ENCODE measurements at places on chromosomes 16 and 17. TPM values are rescaled to one million over a fixed set of nuclear protein-coding genes. Genes with fewer than 3 reads are reported as not detected.

The KRT33A gene
- not detected for total RNA-seq

The AIPL1 gene
- total RNA-seq, result not detected

The SRCIN1 gene
- 0.14 TPM for total RNA-seq

GRCh38 chr17:78258323-78259191 lies 27.1 kb downstream of the TMEM235 start:
- no peaks in the 10 kb centered on the region for H3K36me3 ChIP-seq
- H3K4me3 ChIP-seq, result peak overlapping the region; percentile 68
- peak; percentile 66 for DNase-seq

DNA sequence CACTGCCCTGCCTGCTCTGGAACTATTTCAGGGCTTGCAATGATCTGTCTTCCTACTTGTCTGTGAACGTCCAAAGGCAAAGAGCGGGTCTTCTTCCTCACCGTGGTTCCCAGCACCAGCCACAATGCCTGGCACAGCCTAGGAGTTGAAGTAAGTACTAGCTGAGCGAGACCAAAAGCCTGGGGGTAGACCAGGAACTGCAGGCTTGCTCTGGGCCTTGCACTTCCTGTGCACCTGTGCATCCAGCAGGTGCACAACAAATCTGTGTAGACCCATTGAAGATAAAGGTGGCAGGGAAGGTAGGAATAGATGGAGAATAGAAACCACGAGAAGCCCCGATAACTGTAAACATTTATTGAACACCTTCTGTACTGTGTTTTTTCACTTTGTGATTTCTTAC lies 4.6 kb downstream of the FAM171A2 start:
- no peak for DNase-seq
- H3K27ac ChIP-seq, result no peak overlapping the region
- peaks cover 30% of the 10 kb centered on the region for H3K27me3 ChIP-seq
- H3K36me3 ChIP-seq, result no peaks in the 10 kb centered on the region

GRCh38 chr16:81520151-81520470 lies 75.5 kb downstream of the CMIP start:
- H3K27me3 ChIP-seq, result no peaks in the 10 kb centered on the region
- DNase-seq, result no peak
- no peak overlapping the region for H3K27ac ChIP-seq
- peaks cover 18% of the 10 kb centered on the region for H3K36me3 ChIP-seq
- no peak overlapping the region for H3K4me3 ChIP-seq
- peaks cover 50% of the 10 kb centered on the region for H3K4me1 ChIP-seq

GRCh38 chr16:728890-729744 lies 2.2 kb downstream of the HAGHL start:
- H3K27me3 ChIP-seq, result no peaks in the 10 kb centered on the region
- H3K36me3 ChIP-seq, result peaks cover 6% of the 10 kb centered on the region
- H3K4me1 ChIP-seq, result no peaks in the 10 kb centered on the region
- no peak overlapping the region for H3K27ac ChIP-seq

GRCh38 chr17:74623693-74624093 lies at the start of gene CD300E:
Gene CD300E (minus strand): TSS chr17:74623738. CDS start chr17:74623621, 117 bp downstream.
- DNase-seq, result no peak
- no peak within 1 kb of the TSS for H3K4me3 ChIP-seq
- H3K27ac ChIP-seq, result no peak within 1 kb of the TSS
- H3K36me3 ChIP-seq, result no peaks in the 10 kb centered on the region
- H3K4me1 ChIP-seq, result no peaks in the 10 kb centered on the region
- peaks cover 52% of the 10 kb centered on the region for H3K27me3 ChIP-seq

- H3K27ac ChIP-seq, result no peak within 1 kb of the TSS
- peaks cover 5% of the 10 kb centered on the region for H3K36me3 ChIP-seq
- peaks cover 39% of the 10 kb centered on the region for H3K27me3 ChIP-seq
These were observed at the start of gene TNK1 for GRCh38 chr17:7380855-7381683. Gene TNK1 (plus strand): TSS chr17:7381089. CDS start chr17:7382927, 1,838 bp downstream.

DNA sequence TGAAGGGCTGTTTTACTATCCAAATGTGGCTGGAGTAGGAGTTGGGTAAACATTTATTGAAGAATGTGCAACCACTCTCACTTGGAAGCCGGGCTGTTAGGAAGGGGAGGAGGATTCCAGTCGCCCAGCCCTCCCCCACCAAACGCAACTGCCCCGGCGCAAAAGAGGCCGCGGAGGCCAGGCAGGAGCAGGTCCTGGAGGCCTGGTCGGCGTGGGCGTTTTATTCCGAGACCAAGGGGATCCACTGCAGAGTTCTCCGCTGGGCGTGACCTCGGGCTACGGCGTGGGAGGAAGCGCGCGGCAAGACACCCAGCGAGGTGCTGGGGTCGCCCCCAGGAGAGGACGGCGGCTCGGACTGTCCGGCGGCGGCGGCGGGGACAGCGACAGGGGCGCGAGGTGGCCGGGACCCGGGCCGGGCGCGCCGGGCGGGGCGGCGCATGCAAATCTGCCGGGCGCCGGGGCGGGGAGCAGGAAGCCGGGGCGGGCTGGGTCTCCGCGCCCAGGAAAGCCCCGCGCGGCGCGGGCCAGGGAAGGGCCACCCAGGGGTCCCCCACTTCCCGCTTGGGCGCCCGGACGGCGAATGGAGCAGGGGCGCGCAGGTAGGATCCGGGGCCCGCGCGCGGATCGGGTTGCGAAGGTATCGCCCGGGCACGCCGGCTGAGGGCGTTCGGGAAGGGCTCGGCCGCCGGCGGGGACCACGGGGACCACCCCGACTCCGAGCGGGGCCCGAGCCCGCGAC lies at the start of gene IL4R:
Gene IL4R, plus strand, starts transcription at position 553 of the 739 bp plus-strand sequence. CDS start 26,230 bp downstream, outside the sequence.
- H3K4me3 ChIP-seq, result peak within 1 kb of the TSS; percentile 100
- H3K27me3 ChIP-seq, result no peaks in the 10 kb centered on the region
- H3K4me1 ChIP-seq, result peaks cover 43% of the 10 kb centered on the region
- H3K27ac ChIP-seq, result peak within 1 kb of the TSS; percentile 98
- DNase-seq, result peak; percentile 67
- peaks cover 48% of the 10 kb centered on the region for H3K36me3 ChIP-seq

Data from activated T-helper 2 cell treated with anti-CD3 and anti-CD28 coated beads, Interferon-gamma antibody, Interleukin-2, Interleukin-4, amounts not matched to agents 10 μg/mL and 5 μg/mL and 100 μg/mL, durations not matched to agents 14 hours and 24 hours and 36 hours (primary cell).